Fibroblast of skin of back (primary cell): ENCODE measurements at places on chromosomes 2 and 18.

GRCh38 chr2:37581433-37581832 lies 90.0 kb downstream of the CDC42EP3 start:
- no peak for DNase-seq

- no peak for DNase-seq
These were observed 386.8 kb downstream of the PTH2R start for GRCh38 chr2:208793434-208793833.

- peak; percentile 59 for DNase-seq
These were observed 193.4 kb downstream of the CCDC102B start for GRCh38 chr18:68991286-68991685.

GRCh38 chr2:42446503-42447271 lies 47.1 kb downstream of the KCNG3 start:
- DNase-seq: no peak

DNA sequence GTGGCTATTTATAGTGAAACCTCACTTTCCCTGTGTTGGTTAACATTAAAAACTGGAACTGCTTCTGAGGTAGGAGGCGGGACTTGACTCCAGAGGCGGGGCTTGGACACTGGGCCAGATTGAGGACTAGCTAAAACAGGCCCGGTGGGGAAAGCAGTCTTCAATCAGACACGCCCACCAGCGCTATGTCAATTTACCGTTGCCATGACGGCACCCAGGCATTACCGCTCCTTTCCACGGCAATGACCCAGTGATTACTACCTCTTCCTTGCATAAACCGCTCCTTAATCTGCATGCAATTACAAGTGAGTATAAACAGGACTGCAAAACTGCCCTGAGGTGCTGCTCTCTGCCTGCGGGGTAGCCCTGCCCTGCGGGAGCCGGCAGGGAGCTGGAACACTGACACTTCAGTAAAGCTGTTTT lies 35.3 kb downstream of the LRRFIP1 start:
- peak; percentile 62 for DNase-seq

DNA sequence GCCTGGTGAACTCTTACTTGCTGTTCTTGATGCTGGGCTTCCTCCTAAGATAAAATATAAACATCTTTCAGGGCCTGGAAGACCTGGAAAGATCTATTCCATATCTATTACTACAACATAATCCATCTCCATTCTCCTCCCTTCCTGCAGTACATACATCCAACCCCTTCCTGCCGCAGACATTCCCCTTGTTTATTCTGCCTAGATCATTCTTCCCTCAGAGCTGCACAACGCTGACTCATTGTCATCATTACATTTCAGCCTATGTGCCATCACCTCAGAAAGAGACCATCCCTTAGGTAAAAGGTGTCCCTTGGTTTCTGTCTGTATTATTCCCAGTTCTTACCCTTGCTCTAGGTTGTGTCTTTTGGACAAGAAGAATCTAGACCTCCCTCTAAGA lies 2.5 kb upstream of the CDH7 start:
- DNase-seq: no peak

DNA sequence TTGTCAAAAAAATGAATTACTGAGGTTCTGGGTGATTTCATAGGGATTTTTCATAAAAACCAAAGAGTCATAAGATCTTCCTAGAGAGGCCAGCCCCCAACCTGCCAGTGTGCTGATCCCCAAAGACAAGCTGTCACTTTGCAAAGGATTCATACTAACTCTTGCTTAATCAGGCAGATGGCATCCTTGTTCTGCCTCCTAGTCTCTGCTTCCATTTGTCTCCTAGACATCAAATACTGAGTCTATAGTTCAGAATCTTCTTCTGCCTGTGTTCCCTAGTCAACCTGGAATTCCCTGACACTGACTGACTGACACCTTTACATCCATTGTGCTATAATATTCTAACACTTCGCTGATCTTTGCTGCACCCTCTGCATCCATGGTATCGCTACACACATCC lies 84.9 kb downstream of the SLC8A1 start:
- no peak for DNase-seq

DNA sequence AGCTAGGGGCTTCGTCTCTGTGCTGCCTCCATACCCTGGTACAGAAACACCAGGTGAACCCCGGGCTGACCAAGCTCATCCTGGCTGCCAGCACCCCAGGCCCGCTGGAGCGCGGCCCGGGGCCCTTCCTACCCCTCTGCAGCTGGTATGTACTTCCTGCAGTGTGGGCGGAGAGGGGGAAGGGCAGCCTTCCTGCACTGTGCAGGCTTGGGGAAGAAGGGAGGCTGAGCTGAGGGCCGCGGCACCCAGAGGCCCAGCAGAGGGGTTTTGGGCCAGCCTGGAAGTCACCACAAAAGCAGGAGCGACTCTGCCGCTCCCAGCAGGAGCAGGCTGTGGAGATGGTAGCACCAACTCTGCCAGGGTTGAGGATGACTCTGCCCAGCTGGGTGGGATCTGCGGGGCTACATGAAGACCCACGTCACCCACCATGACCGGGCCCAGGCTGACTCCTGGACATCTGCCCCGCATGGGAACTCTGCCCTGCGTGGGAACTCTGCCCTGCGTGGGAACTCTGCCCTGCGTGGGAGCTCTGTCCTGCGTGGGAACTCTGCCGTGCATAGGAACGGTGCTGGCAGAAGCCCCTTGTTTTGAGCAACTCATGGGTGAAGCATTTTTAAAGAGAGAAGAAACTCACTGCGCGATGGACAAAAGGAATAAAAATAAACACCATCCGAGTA lies 273.3 kb downstream of the NDUFA10 start:
- no peak for DNase-seq

GRCh38 chr2:207316906-207317305 lies 151.2 kb upstream of the KLF7 start:
- DNase-seq: no peak

- no peak for DNase-seq
These were observed 550.3 kb upstream of the TNP1 start for GRCh38 chr2:217409949-217410680.

GRCh38 chr2:44358503-44358902 lies 2.8 kb downstream of the PREPL start:
- peak; percentile 21 for DNase-seq

DNA sequence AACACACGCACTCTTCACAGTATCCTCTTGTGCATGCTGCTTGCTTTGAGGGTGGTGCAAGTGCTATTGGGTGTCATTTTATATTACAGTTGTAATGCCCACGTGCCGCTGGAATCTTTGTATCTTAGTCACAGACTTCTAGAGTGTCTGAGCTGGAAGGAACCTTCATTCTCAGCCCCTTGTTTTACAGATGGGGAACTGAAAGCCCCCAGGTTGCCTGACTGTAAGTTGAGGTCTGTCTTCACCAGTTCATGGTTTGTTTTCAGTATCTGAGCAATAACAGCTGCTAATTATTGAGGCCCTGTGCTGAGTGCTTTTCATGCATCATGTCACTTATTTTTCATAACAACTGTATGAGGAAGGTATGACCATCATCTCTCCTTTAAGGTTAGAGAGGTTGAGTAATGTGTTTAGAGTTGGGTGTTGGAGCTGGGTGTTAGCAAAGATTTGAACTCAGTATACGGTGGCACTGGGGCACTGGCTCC lies 77.0 kb downstream of the PRKCE start:
- no peak for DNase-seq

- no peak for DNase-seq
These were observed 87.9 kb downstream of the MEIS1 start for GRCh38 chr2:66522611-66523376.

GRCh38 chr2:189234991-189235390 lies 55.4 kb upstream of the COL5A2 start:
- DNase-seq: peak; percentile 54

- no peak for DNase-seq
These were observed 63.9 kb upstream of the CREB1 start for GRCh38 chr2:207465894-207466293.

DNA sequence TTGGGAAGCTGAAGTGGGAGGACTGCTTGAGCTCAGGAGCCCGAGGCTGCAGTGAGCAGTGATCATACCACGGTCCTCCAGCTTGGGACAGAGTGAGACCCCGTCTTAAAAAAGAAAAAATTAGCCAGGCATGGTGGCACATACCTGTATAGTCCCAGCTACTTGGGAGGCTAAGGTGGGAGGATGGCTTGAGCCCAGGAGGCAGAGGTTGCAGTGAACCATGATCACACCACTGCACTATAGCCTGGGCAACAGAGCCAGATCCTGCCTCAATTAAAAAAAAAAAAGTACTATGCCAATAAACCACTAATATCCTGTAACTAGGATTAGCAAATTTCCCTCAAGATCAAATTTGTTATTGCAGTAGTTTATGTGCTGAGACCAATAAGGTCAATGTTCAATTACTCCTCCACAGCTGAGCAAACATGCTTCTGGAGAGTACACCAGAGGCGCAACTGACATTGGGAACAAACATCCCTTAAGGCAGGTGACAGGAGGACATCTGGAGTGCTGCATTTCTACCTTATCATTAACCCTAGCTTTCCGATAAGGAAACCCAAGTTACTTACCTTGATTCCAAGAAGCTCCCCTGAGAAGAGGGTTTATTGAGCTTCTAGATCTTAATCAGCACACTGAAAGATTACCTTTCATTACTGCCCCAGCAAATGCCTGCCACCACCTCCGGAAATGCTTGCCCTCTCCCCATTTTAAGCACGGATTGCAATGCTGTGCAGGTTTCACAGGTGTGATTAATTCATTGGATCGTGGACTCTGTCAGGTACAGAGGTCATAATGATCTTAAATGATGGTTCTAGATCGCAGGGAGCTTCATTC lies 26.2 kb downstream of the MGAT4A start:
- DNase-seq: no peak

DNA sequence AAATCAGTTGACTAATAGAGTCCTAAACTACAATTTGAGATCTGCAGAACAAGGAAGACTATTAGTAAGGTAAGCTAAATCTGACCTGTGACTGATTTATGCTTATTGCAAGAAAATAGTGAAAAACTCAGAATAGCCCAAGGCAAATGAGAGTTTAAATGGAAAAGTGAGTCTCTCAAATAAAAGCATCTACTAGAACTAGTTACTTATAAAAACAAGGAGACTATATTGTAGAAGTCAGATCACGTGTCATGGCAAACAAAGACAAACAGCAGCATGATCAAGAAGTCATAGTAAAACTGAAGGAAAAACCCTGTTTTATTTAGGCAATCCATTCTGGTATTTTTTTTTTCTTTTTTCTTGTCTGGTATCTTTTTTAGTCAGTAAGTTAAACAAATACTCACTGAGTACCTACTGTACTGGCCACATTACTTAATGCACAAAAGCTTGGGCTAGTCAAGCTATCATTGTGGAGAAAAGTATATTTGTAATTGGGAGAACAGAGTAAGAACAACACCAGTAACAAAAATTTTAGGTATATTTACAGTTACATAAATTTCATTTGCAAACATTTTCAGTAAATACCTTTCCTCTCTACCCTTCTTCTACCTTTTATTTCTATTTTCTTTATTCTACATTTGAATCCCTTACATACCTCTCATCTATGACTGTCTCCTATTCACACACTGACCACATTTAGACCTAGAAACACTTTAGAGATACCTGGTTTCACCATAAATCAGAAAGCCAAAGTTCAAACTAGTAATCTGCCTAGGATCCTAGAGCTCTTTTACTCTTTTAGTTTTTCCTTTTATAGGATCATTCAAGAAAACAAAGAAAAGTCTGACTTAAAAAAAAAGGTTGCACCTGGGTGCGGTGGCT lies 23.7 kb downstream of the CCDC88A start:
- no peak for DNase-seq

DNA sequence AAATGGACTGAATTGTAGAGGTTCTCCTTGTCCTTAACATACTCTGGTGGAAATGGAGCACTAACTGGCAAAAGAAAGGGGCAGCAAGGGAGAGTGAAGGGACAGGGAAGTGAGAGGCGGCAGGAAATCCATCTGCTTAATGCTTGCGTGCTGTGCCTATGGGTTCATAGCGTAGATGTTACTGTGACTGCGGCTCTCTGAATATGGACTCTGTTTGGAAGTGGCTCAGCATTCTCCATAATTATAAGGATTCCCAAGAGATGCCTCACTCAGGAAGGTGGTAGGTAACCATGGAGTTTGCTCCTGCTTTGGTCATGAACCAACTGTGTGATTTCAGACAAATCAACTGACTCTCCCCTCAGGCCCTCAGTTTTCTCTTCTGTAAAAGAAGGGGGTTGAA lies 50.0 kb downstream of the MYO3B start:
- no peak for DNase-seq

DNA sequence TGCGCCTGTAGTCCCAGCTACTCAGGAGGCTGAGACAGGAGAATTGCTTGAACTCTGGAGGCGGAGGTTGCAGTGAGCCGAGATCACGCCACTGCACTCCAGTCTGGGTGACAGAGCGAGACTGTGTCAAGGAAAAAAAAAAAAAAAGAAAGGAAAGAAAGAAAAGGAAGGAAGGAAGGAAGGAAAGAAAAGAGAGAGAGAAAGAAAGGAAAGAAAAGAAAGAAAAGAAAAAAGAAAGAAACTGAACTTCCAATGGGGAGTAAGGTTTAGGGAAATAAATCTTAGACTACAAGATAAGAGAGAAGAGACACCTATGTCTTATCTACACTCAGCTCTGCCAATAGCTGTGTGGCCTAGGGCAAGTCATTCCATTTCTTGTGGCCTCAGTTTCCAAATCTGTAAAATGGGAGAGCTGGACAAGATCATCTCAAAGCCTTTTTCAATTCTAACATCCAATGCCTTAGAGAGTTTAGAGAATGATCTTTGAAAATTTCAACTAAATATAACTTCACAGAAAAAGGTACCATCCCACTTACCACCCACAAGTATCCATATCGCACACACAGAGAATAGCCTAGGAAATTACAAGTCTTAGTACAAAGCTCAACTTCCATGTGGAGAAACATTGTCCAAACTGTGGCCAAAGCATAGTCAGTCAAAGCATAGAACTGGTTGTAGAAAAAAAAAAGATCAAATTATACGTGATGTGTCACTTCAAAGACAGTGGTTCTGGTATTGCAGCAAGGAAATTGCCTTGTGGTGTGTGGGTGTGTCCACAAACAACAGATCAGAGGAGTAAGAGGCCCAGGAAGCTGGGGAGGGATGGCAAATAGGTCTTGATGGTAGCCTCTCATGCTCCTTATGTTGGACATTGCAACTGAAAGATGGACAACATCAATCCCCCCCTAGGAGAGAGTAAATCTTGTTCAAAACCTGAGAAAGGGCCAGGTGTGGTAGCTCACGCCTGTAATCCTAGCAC lies 42.4 kb downstream of the SLC14A2 start:
- DNase-seq: peak; percentile 21

DNA sequence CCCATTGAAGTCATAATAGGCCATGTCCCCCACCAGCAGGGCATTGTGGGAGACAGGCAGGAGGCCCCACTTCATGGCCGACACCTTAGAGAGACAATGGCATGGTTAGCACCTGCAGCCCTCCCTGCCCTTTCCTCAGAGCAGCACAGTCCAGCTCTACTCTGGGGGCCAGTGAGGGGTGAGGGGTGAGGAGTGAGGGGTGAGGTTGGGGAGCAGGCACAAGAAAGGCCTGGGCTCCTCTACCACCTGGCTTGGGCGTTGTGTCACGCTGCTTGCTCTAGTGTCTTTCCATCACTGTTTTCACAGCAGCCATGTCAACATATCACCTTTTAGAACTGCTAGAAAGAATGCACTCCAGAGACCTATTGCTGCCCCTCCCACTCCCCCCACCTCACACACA lies 77.2 kb downstream of the ADD2 start:
- DNase-seq: no peak

- DNase-seq: peak; percentile 68
These were observed 68.6 kb downstream of the EXOC6B start for GRCh38 chr2:72757177-72757775.
